Thoracic aorta (tissue), 2 donors: ENCODE measurements at places on chromosomes 6 and 20.

DNA sequence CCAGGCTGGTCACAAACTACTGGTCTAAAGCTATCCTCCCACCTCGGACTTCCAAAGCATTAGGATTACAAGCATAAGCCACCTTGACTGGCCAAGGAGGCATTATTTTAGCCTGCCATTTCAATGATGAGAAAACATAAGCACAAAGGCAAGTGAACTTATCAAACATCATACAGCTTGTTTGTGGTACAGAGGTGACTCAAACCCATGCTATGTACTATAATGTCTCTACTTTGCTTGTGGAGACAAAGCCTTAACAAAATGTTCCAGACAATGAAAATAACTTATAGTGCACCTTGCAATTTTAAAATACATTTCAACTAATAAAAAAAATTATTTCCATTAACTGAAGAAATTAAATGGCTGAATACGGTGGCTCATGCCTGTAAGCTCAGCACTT lies 26.2 kb downstream of the HDAC2 start:
- DNase-seq: no peak
- H3K27me3 ChIP-seq: no peaks in the 10 kb centered on the region
- no peaks in the 10 kb centered on the region for H3K4me1 ChIP-seq
- H3K4me3 ChIP-seq: no peak overlapping the region

DNA sequence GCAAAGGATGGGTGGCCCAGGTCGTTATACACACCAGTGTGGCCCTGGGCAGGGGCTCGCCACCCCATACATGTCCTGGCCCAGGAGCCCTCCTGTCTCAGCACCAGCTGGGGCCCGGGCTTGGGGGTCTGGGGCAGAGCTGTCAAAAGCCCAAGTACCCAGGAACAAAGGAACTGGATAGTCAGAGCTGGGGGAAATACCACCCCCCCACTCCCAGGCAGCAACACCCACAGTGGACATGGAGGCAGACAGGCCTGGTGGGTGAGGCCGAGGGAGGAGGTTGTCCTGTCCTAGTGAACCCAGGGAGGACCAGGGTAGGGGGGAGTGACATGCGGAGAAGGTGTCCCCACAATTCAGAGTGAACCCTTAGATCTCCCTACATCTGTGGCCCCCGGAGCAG lies 406.5 kb downstream of the CDH4 start:
- H3K36me3 ChIP-seq: no peaks in the 10 kb centered on the region
- no peaks in the 10 kb centered on the region for H3K4me1 ChIP-seq
- H3K27ac ChIP-seq: no peak overlapping the region
- no peaks in the 10 kb centered on the region for H3K27me3 ChIP-seq
- DNase-seq: no peak

- no peaks in the 10 kb centered on the region for H3K27me3 ChIP-seq
- no peak for DNase-seq
- no peaks in the 10 kb centered on the region for H3K36me3 ChIP-seq
- H3K4me1 ChIP-seq: no peaks in the 10 kb centered on the region
- H3K27ac ChIP-seq: no peak overlapping the region
Observed at GRCh38 chr6:26526928-26527327, 11.2 kb upstream of the HMGN4 start.

DNA sequence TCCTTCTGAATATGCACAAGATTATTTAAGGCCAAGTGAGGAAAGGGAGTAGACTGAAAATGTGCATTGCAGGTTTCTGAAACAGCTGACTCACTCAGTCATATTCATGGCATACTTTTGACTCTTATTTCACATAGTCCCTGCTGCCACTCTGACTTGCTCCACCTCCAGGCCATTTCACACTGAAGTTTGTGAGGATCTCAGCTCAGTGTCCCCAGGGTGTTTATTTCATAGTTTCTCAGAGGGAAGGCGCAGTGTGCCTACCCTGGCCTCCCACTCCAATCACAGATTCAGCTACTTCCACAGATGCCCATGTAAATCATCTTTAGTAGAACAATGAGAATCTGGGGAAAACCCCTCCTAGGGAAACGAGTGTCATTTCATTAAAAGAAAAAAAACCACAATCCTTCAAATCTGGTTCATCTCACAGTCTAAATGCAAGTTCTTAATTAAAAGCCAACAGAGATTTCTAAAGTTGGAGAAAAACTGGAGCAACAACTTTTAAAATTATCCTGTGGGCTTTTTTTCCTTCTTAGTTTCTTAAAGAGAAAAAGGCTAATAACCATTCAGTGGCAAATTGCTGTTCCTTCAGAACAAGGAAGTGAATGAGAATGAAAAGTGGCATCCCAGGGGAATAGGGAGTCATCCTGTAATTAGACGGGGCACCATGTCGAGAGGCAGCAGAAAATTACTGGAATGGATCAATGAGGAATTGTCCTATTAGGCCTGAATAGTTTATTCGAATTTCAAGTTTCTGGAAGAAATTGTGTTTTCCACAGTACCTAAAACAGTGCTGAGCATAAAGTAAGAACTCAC lies 133.6 kb downstream of the TFAP2B start:
- no peak overlapping the region for H3K4me3 ChIP-seq
- no peak overlapping the region for H3K27ac ChIP-seq
- H3K4me1 ChIP-seq: no peaks in the 10 kb centered on the region

GRCh38 chr6:100664274-100665040 lies 199.7 kb upstream of the SIM1 start:
- H3K4me3 ChIP-seq: no peak overlapping the region
- H3K4me1 ChIP-seq: no peaks in the 10 kb centered on the region
- H3K27me3 ChIP-seq: no peaks in the 10 kb centered on the region

- DNase-seq: no peak
- no peak overlapping the region for H3K27ac ChIP-seq
- H3K27me3 ChIP-seq: no peaks in the 10 kb centered on the region
- H3K4me1 ChIP-seq: no peaks in the 10 kb centered on the region
- no peaks in the 10 kb centered on the region for H3K36me3 ChIP-seq
- no peak overlapping the region for H3K4me3 ChIP-seq
Observed at GRCh38 chr6:149128489-149129145, 188.9 kb upstream of the TAB2 start.
